Ammon's horn (tissue), 1 donor: ENCODE measurements at places on chromosomes 16 and 17.

- DNase-seq: no peak
Observed at GRCh38 chr16:54417384-54417783, 130.8 kb upstream of the IRX3 start.

DNA sequence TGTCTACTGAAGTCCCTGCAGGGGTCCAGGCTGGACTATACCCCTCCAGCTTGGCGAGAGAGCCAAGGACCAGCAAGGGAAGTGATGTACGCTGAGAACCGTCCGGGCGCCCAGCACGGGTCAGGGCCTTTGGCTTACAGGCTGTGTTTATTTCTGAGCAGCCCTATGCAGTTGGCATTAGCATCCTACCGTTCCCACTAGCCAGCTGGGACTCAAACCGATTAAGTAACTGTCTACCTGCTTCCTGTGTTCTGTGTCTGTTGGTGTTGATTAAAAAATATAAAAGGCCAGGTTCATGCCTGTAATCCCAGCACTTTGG lies 73.8 kb downstream of the CMIP start:
- no peak for DNase-seq

- no peak for DNase-seq
Observed at GRCh38 chr16:23006380-23006779, 142.9 kb downstream of the USP31 start.

GRCh38 chr16:88903267-88903666 lies 36.8 kb upstream of the PABPN1L start:
- DNase-seq: no peak

GRCh38 chr17:76063875-76064546 lies 8.3 kb downstream of the SRP68 start:
- peak; percentile 39 for DNase-seq

- DNase-seq: no peak
Observed at GRCh38 chr17:29148257-29148789, 31.9 kb downstream of the MYO18A start.

- peak; percentile 63 for DNase-seq
Observed at GRCh38 chr17:45895304-45895968, 1.1 kb downstream of the MAPT start.

DNA sequence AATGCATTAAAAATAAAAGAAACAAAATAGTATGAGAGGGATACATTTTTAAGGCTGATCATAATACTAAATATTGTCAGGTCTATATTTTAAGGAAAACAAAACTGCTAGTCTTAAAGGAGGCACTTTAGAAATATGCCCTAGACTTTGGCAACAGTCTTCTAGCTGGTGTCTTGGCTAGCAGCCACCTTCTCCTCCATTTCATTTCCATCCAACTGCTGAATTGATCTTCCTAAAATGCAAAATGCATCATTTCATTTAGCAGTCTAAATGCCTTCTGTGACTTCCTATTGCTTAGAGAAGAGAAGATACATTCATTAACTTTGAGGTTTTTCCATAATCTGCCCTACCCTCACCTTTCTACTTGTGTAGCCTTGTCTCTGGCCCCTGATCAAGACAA lies 1404.1 kb downstream of the CDH11 start:
- DNase-seq: peak; percentile 5
